Fibroblast of skin of abdomen (primary cell): ENCODE measurements at places on chromosomes 1 and 21.

DNA sequence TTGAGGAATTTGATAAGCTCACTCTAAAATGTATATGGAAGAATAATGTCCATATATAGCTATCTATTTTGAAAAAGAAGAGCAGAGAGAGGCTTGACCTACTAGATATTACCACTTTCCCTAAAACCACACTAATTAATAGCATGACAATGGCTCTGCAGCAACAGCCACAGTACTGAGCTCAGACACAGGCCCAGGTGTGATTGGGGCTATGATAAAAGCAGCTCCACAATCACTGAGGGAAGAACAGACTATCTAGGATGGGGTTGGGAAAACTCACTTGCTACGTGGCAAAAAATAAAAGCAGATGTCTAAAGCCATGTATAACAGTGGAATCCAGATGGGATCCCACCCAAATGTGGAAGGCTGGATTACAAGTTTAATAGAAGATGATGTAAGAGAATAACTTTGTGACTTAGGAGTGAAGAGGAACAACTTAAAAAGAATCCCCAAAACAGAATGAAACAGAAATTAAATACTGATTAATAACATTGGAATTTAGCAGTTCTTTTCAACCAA is 80.8 kb upstream of the RAB4A start:
- DNase-seq: peak; percentile 76

DNA sequence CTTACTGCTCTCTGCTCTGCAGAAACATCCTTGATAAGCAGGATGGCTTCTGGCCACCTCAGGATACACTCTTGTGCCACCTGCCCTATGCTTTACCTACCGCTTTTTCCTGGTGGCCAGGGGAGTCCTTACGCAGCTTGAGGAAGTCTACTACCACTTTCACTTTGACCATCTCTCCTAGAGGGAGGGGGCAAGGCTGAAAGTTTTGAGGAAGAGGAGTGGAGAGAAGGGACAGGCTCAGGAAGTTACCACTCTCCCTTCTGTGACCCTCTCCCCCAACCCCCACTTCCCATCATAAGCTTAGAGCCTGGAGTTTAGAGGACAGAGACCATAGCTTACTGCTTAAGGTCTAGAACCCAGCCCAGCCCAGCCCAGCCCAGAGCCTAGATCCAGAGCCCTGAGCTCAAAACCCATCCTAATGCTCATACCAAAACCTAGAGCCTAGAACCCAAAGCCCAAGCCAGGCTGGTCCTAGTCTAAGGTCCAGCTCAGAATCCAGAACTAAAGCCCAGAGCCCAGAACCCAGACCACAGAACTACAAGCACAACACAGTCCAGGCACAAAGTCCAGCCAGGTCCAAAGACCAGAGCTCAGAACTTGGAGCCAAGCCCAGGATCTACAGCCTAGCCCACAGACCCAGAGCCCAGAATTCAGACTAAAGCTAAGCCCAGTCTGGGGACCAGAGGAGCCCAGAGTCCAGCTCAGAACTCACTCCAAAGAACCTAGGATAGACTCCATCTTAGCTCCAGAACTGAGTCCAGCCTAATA is 18.0 kb upstream of the MFSD2A start:
- no peak for DNase-seq

- no peak for DNase-seq
Observed at GRCh38 chr1:210855440-210855839, 278.5 kb downstream of the KCNH1 start.

DNA sequence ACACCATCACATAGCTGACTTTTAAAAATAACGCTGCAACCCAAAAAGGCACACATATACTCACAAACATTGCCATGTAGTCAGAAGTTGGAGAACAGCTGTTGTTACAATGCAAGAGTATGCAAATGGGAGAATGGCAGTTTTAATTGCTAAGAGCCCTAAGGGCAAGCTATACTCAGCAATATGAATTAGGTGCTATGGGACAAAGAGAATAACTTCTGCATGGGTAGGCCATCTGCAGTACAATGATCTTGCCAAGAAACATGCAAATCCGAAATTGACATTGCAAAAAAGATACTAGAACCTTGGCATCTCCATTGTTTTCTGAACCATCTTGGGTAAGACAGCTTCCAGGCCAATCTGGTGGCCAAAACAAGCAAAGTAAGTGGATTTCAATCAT is 697.8 kb downstream of the LRRIQ3 start:
- DNase-seq: no peak

GRCh38 chr1:114025609-114026401 is 46.5 kb downstream of the OLFML3 start:
- peak; percentile 46 for DNase-seq

DNA sequence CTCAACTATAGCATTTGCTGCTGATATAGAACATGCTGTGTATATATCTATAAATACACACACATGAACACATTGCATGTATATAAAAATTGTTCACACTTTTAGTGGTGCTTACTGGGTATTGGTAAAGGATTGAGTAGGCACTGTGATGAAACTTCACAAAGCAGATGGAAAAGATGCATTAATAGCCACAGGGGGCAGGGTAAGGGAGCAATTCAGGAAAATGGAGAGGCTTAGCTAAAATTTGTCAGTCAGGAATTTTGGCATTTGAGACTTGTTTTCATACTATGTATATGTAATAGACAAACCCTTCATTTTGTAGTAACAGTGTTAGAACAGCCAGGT is 633 bp upstream of the PPFIA4 start:
- DNase-seq: no peak

DNA sequence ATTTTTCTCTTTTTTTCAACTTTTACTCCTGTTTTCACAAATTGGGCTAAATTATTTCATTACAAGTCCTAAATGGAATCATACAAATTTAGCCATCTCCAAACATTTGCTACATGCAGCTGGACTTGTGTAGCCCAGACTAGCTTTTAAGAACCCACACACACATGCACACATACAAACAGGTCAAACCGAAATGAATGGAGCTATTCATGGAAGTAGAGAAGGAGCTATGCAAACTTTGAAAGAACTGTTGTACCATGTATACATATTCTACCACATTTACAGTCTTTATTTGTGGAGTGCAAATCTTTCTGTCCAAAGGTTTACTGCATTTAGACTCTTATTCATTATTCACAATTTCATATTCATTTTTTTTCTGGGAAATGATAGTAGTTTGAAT is 189.1 kb upstream of the RNPC3 start:
- no peak for DNase-seq

DNA sequence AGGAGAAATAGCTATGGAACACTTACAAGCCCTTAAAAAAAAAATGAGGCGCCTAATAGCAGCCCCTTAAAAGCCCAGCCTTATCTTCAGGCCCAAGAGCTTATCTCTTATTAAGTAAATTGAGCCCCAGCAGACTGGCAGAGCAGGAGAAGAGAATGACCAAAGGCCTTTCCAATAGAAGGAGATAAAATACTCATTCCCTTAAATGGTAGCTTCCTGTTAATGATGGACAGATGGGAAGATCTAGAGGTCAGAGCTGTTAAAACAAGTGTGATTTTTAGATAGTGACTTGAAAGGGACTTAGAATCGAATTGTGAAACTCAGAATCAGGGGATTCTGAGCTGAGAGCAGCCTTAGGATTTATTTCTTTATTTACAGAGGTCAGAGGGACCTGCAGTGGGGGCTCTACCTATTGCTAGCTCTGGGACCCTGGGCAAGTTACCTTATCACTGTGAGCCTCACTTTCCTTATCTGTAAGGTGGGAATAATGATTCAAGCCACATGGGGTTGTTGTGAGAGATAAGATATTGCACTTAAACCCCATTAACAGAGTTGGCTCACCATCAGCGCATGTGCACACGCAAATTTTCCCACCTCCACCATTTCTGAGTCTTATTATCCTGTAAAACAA is 101.3 kb upstream of the C8B start:
- DNase-seq: no peak

DNA sequence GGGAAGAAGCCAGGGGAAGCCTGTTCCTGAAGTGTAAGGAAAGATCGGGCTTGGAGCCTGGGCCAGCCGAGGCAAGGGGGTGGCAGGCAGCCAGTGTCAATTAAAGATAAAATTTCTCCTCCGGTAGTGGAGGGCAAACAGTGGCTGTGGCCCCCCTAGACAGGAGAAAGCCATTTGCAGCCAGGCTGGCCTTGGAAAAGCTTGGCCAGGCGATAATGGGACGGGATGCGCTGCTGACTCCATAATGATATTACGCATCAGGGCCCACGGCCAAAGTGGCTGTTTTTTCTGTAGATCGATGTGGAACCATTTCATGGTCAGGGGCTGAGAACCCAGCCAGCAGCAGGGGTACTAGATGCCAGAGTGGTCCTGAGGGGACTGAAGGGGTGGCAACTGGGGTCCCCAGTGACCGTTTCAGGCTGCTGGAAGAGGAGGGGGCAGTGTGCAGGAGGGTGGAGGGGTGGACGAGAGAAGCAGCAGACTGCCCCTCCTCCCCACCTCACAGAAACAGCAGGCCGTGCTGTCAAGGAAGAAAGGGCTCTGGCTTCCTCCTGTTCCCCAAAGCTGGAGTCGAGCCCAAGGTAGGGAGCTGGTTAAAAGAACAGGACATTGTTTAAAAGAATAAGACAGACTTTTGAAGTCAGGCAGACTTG is 25.2 kb downstream of the KCNC4 start:
- no peak for DNase-seq

- DNase-seq: no peak
Observed at GRCh38 chr21:45013260-45013841, 61.0 kb upstream of the ADARB1 start.

DNA sequence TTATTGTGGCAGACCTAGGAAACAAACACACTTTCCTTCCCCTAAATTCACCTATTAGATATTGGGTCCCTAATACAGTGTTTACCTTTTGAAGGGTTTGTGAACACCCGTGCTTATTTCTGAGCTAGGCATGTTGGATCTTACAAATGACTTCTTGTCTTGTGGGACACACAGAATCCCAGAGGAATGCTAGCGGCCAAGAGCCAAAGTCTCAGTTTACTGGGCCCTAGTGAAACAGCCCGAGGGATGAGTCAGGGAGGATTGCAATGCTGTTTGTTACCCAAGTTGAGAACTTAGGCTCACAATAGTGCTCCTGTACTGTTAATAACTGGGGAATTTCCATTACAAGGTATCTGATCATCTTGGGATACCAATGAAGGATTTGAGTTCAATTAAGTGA is 100.1 kb upstream of the AKT3 start:
- DNase-seq: peak; percentile 81

- DNase-seq: no peak
Observed at GRCh38 chr1:211527006-211527405, 35.0 kb upstream of the RD3 start.

DNA sequence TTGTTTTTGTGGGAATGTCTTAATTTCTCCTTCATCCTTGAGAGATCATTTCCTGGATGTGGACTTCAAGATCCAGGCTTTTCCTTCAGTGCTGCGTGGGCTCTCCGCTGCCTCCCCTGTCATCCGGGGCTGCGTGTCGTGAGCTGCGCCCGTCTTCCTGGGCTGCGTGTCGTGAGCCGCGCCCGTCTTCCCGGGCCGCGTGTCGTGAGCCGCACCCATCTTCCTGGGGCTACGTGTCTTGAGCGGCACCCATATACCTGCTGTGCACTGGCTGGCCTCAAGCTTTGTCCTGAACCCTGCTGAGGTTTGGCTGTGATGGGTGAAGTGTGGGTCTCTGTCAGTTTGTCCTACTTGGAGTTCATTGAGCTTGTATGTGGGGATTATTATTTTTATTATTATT is 55.1 kb downstream of the PCNT start:
- DNase-seq: no peak

GRCh38 chr1:228798548-228798947 is 63.3 kb downstream of the RHOU start:
- DNase-seq: peak; percentile 64

- DNase-seq: peak; percentile 9
Observed at GRCh38 chr1:91712981-91713841, 172.7 kb downstream of the TGFBR3 start.

GRCh38 chr1:45621501-45621836 is 2.4 kb downstream of the CCDC17 start:
- no peak for DNase-seq

- peak; percentile 71 for DNase-seq
Observed at GRCh38 chr1:6245086-6245868, 1.3 kb downstream of the HES3 start.

- DNase-seq: no peak
Observed at GRCh38 chr1:207058252-207058651, 5.2 kb downstream of the PFKFB2 start.

DNA sequence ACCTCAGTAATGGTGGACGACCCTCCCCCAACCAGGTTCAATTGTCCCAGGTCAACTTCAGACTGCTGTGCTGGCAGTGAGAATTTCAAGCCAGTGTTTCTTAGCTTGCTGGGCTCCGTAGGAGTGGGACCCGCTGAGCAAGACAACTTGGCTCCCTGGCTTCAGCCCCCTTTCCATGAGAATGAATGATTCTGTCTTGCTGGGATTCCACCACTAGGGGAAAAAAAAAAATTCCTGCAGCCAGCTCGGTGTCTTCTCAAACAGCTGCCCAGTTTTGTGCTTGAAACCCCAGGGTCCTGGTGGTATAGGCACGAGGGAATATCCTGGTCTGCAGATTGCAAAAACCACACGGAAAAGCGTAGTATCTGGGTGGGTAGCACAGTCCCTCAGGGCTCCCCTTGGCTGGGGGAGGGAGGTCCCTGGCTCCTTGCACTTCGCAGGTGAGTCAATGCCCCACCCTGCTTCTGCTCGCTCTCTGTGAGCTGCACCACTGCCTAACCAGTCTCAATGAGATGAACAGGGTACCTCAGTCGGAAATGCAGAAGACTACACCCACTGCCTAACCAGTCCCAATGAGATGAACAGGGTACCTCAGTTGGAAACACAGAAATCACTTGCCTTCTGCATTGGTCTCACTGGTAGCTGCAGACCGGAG is 41.5 kb downstream of the GBP6 start:
- no peak for DNase-seq

DNA sequence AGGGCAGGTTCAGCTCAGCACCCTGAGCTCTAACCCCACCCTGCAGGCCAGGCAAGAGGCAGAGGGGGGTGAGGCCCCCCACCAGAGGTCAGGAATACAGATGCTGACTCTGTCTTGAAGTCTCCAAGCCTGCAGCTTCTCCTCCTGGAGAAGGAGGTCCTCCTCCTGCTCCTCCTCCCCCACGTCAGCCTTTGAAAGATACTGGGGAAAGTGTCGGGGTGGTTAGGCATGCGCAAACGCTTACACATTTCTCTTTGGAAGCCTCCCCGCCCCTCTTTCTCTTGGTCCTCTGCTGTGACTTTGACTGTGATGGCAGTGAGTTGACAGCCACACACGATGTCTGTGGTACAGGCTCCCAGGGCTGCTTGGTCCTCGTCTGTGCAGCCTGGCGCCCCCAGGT is 65.3 kb downstream of the SPSB1 start:
- no peak for DNase-seq

GRCh38 chr1:117128323-117129079 is 7.0 kb upstream of the TRIM45 start:
- DNase-seq: peak; percentile 52

DNA sequence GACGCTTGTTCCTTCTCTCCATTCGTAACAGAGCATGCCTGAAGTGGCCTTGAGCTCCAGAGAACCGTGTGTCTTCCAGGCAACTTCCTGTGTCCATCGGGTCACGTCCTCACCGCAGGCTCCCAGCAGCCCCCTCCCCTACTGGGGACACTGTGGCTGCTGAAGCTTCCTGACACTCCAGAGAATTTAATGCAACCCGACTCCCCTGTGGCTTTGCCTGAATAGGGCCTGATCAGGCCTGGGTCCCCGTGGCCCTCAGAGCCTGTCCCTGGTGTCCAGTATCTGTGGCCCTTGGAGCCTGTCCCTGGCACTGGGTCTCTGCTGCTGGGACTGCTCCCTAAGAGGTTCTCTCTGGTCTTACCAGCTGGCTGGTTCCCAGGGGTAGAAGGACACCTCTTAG is 219.7 kb upstream of the VAMP3 start:
- DNase-seq: no peak

GRCh38 chr1:160664573-160665051 is 17.8 kb upstream of the SLAMF1 start:
- no peak for DNase-seq

- DNase-seq: no peak
Observed at GRCh38 chr1:213737398-213738035, 250.3 kb upstream of the PROX1 start.
